ENCODE measurements at places on chromosomes 3 and 15.
A peak's percentile ranks its signal among the peaks of the same experiment; 100 is the strongest.

DNA sequence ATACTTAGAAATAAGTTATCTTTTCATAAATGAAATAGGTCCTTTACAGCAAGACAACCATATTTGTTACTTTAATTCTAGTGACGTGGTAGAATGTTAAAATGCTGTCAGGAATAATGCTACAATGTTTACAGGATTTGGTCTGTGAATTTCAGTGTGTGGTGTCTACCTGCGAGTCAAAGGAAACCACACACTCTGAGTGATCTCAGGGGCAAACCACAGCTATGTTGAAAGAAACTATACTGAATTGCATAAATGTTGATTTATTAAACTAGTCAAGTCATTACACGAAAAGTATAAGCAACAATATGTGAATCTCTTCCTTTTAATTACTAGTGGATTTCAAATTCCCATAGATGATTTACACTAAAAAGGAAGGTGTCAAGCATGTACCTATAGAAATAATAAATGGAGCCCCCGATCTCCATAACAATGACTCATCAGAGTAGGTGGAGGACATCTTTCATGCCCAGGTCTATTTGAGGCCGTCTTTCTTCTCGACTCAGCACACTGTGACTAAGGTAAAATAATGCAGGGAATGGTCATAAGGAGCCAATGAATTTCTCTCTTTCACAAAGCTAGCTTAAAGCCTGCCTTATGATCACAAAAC lies 463.0 kb downstream of the ERC2 start:
- DNase-seq = no peak

GRCh38 chr3:149579838-149580542 lies 77.8 kb downstream of the WWTR1 start:
- peak; percentile 34 for DNase-seq

- DNase-seq = no peak
Measured at GRCh38 chr3:27666272-27666671, 55.9 kb downstream of the EOMES start.

GRCh38 chr15:71888797-71889196 lies 78.4 kb downstream of the NR2E3 start:
- no peak for DNase-seq

GRCh38 chr3:182910936-182911781 lies 69.2 kb downstream of the DCUN1D1 start:
- DNase-seq = no peak

Data from cardiac muscle cell (in vitro differentiated cells and primary cell).